ENCODE measurements at places on chromosomes 3 and 15.

DNA sequence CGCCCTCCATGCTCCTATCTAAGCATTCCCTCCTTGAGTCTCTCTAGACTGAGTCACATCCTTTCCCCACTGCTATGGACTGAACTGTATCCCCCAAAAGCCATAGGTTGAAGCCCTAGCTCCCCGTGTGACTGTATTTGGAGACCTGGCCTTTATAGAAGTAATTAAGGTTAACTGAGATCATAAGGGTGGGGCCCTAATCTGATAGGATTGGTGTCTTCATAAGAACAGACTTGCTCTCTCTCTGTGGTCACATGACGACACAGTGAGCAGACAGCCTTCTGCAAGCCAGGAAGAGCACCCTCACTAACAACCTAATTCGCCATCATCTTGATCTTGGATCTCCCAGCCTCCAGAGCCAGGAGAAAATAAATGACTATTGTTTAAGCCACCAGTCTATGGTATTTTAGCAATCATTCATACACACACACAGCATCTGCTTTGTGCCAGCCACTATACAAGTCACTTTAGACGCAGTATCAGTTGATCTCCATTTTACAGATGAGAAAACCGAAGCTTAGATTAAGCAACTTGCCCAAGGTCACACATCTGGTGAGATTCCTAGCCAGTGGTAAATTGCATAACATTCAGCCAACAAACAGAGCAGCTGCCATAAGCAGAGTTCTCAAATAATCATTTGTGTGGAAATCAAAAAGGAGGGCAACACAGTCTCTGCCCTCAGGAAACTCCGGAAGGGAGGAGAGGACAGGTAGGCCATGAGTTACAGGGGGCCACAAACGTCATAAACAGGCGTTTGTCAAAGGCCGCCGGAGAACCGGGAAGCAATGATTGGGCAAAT is 66.3 kb upstream of the HES1 start:
- DNase-seq: no peak

- peak; percentile 59 for DNase-seq
Measured at GRCh38 chr3:186413615-186414415, 51.8 kb upstream of the DGKG start.

DNA sequence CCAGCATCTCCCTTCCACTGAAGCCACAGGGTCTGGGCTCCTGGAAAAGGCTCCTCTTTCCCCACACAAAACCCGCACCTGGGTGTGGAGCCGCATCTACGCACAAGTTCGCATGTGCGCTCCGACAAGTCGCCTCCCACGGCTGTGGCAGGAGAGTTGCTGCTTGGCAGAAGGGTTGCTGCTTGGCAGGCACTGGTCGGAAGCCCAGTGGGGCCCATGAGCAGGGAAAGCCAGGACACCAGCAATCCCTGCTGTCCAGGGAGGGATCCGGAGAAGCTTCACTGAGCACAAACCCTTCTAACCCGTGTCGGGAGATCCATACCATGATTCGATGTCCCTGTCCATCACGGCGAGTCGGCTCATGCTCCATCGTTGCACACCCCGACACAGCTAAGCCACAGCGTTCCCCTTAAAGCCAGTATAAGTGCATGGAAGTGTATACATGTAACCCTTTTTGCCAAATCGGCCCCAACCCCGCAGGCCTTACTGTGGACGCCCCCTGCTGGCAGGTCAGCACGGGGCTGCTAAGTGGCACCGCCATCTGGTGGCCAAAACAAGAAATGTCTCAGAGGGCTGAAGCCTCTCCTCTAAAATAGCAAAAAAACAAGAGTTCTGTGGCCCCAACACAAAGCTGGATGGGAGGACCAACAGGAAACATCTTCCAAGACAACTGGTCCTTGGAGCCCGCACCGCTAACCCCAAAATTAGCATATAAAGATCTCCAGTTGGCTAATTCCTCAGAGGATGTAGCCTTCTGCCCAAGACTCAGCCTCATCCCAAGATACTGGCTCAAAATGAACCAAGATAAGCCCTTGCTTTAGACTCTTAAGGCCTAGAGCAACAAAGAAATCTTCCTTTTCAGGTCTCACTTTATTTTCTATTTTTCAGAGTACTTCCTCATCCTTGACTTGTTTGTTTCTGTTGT is 8.3 kb downstream of the ANKRD63 start:
- peak; percentile 72 for DNase-seq

DNA sequence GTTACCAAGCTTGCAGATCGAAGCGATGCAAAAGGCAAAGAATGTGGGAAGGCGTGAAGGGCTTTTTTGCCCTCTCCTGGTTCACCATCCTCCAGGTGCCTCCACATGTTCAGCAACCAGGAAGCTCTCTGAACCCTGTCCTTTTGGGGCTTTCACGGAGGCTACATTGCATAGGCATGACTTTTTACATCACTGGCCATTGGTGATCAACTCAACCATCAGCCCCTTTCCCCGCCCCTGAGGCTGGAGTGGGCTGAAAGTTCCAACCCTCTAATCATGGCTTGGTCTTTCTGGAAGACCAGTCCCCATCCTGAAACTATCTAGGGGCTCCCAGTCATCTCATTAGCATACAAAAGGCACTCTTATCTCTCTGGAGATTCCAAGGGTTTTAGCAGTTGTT is 52.6 kb downstream of the UACA start:
- DNase-seq: no peak

DNA sequence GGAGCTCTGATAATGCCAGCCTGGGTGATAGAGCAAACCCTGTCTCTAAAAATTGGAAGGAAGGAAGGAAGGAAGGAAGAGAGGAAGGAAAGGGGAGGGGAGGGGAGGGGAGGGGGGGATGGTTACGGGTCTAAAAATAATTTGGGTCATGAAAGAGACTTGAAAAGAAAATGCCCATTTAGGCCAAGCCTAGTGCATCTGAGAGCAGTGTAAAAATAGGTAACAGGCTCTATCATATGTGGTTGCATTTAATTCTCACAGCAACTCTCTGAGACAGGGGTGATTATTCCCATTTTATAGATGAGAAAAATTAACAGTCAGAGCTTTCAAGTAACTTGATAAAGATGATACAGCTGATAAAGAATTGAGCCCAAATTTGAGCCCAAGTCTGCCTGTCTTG is 3.6 kb upstream of the ECE2 start:
- DNase-seq: no peak

GRCh38 chr3:129756871-129757270 is 136.6 kb downstream of the TMCC1 start:
- DNase-seq: no peak

DNA sequence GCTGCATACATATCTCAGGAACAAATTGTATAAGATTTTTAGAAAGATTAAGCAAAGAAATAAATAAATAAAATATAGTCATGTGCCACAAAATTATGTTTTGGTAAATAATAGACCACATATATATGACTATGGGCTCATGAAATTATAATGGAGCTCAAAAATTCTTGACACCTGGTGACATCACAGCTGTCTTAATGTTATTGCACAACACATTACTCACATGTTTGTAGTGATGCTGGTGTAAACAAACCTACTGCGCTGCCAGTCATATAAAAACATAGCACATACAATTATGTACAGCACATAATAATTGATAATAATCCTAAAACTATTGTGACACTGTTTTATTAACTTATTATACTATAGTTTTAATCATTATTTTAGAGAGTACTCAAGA is 1159.1 kb downstream of the SI start:
- DNase-seq: no peak

- no peak for DNase-seq
Measured at GRCh38 chr15:63908991-63909390, 75.2 kb upstream of the HERC1 start.

GRCh38 chr3:140842984-140843649 is 98.5 kb upstream of the SLC25A36 start:
- DNase-seq: no peak

DNA sequence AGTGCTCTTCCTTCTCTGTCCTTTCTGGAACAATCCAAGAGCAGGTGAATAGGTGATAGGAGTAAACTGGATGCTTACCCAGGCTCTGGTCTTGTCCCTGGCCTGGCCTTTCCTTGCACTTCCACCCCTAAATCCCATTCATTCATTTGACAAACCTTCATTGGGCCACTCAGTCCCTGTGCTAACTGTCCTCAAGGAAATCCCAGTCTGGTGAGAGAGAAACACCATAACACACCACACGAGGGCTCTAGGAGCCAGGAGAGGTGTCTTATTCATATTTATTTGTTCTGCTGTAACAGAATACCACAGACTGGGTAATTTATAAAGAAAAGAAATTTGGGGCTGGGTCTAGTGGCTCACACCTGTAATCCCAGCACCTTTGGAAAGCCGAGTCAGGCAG is 22.8 kb downstream of the EFCC1 start:
- no peak for DNase-seq

DNA sequence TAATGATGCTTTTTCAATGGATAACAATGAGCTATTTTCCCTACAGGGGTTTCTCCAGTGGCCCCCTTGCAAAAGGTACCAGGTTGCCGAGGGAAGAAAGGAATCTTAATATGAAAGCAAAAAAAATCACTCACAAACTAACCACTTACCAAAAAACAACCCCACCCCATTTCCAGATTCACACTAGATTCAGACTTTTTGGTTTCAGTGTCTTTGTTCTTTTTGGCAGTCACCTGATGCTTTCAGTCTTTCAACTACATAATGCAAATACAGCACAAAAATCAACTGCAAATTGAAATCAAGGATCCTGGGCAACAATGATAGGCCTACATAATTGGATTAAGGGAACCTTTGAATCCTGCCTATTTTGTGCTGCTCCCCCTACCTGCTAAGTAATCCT is 71.1 kb upstream of the RAP2B start:
- no peak for DNase-seq

- peak; percentile 37 for DNase-seq
Measured at GRCh38 chr3:39106851-39107387, 508 bp downstream of the GORASP1 start.

GRCh38 chr15:53197426-53197839 is 407.3 kb upstream of the ONECUT1 start:
- DNase-seq: peak; percentile 61

DNA sequence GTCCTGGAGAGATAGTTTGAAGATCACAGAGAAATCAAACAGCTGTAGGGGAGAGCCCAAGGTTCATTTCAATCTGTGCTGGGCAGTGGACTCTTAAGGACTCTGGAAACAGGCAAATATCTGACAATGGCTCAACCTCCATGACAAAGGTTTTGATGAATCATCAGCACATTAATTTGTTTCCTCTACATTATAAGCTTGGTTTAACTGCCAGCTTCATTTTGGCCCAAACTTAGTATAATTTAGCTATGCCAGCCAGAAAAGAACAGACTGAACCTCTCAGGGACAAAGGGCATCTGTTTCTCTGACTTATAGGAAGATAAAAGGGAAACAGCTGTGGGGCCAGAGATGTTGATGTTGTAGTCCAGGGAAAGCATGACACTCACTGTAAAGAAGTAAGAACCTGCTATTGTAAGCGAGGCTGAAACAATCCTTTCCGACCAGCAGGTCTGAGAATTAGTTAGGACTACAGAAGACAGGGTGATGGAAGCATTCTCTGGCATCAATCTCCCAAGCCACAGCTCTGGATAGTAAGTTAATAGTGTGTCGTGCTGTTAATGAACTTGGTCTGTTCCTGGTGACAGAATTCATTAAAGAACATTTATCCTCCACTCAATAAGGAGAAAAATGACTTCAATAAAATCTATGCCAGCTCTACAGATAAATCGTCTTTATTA is 110.1 kb downstream of the KCNMB2 start:
- DNase-seq: peak; percentile 25

- DNase-seq: no peak
Measured at GRCh38 chr15:40936709-40937666, 7.8 kb downstream of the DLL4 start.

GRCh38 chr3:146705225-146705624 is 100.1 kb upstream of the PLSCR5 start:
- DNase-seq: no peak

DNA sequence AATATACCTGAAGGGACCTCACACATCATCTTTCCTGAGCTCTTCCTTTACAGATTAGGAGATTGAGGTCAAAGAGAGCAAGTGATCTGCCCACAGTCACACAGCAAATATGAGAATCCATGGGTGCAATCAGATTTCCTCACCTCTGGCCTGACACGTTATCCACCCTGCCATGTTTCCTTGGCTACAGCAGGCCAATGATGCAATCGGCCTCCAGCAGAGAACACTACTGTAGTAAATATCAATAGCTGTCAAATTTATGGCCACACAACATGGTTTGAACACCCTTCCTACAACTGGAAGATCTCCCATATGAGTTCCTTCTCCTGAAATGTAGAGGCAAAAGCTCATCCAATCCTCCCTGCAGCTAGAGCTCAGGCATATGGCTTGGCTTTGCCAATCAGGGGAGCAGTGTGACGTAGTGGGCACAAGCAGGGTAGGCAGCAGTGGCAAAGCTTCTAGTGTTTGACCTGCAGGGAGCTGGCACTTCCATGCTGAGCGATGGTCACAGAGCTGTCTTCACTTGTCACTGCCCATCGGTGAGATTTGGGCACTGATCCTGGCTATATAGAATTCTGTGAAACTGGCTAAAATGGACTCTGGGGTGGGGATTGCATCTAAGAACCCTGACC is 271.3 kb downstream of the TJP1 start:
- DNase-seq: no peak

GRCh38 chr3:187198490-187198889 is 1.2 kb downstream of the RTP1 start:
- DNase-seq: no peak

- DNase-seq: no peak
Measured at GRCh38 chr15:68555679-68556037, 23.1 kb upstream of the CORO2B start.

- DNase-seq: no peak
Measured at GRCh38 chr15:86610038-86610437, 530.4 kb downstream of the AGBL1 start.

DNA sequence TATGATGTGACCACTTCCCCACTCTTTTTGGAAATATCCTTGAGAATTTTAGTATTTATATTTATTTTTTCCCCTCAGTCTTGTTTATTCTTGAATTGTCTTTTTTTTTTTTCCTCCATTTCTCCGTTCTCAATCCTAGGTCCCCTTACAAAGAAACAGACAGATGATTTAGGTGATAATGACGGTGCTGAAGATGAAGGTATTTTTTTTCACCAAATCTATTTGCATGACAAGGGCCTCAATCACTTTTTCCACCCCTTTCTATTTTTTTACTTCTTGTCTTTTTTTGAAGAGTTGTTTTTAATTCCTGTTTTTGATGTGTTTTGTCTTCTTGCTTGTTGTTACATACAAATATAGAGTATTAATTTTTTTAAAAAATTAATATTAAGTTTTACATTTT is 402.6 kb downstream of the NLGN1 start:
- DNase-seq: no peak

DNA sequence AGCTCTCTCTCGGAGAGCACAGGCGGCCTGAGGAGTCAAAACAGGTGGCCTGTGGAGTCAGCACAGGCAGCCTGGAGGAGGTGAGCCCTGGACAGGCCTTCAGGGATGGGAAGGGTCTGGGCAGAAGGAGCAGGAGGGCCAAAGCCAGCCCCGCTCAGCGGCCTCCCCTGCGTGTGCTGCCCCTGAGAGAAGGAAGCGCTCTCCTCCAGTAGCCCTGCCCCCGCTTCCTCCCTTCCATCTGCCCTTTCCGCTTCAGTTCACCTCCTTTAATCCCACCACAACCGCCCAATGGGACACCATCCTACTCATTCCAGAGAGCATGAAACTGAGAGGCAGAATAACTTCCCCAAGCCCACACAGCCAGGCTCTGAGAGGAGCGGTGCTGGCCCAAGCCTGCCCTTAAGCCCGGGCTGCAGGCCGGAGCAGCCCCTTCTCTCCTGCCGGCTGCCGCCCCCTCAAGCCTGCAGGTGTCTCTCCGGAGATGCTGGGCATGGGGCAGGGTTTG is 3.2 kb upstream of the NR2E3 start:
- DNase-seq: no peak

- DNase-seq: peak; percentile 61
Measured at GRCh38 chr3:68876112-68876713, 56.1 kb downstream of the TAFA4 start.

GRCh38 chr3:194089357-194090177 is 46.4 kb upstream of the HES1 start:
- DNase-seq: no peak

All from globus pallidus (tissue), 1 donor.